Stimulated activated CD4-positive, alpha-beta T cell treated with anti-CD3 and anti-CD28 coated beads, Interleukin-12 subunit alpha, Interleukin-12 subunit beta, amount 100 ng/mL, for 24 hours (primary cell): ENCODE measurements at places on chromosomes 7 and 10.

- DNase-seq, result no peak
Measured at GRCh38 chr7:50724526-50725520, 57.9 kb downstream of the GRB10 start.

- DNase-seq, result no peak
Measured at GRCh38 chr7:135150072-135150782, 2.4 kb downstream of the TMEM140 start.

GRCh38 chr10:77175631-77176222, 461.9 kb downstream of the KCNMA1 start:
- DNase-seq, result no peak

- no peak for DNase-seq
Measured at GRCh38 chr7:91264924-91265681, 870 bp downstream of the FZD1 start.

DNA sequence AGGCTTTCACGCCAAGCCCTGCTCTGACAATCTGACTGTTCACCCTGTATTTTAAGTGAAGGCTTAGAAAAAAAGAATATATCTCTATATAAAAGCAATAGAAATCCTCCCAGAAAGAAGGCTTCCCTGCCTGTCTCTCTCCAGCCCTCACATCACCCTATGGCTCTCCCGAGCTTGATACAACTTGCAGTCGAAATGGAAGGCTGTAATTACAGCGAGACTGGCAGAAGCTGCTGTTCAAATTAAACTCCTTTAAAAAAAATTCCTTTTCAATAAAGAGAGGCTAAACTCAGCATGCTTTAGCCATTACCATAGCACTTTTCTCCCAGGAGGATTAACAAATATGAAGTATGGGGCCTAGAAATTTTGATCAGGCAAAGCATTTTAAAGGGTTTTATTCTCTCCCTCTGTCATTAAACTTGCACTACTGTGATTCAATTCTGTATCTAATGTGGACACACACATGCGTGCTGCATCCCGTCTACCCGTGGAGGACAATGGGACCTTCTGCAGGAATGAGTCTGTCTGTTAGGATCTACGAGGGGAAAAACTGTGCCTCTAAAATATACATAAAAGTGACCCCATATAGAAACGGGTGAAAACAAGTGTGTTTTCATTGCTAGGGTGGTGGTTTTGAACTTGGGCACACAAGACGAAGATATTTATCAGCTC, 223.8 kb downstream of the USP6NL start:
- no peak for DNase-seq

DNA sequence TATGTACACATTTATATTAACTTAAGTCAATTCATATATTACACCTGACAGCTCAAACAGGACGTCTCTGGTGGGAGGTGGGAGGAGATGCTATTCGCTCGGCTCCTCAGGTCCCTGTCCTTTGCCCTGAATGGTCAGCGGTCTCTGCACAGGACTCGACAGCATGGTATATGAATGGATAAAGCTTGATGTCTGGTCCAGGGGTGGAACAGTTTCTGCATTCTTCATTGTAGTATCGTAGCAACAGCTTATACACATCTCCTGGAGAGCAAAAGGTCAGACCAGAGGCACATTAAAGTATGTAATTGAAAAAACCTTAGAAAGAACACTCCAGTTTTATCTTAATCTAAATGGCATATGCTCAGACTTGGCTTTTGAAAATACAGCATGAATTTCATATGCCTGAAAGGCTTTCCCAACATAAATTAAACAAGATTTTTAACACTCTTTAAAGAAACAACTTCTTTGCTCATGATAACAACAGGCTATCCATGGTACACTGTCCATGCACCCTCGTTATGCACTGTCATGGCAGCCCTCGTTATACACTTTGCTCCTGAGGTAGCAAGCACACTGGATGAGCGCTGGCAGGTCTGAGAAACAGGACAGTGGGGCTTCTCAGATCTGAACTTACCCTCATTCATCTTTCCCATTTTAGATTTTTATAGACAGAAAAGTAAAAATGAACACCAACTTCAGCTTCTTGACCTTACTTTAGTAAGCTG, 57.3 kb upstream of the OGDHL start:
- DNase-seq, result no peak

- no peak for DNase-seq
Measured at GRCh38 chr10:126198681-126199080, 189.6 kb downstream of the ADAM12 start.
